Mucosa of descending colon (tissue), 3 donors: ENCODE measurements at places on chromosomes 12 and 14. TPM values are rescaled to one million over a fixed set of nuclear protein-coding genes. Genes with fewer than 3 reads are reported as not detected.

DNA sequence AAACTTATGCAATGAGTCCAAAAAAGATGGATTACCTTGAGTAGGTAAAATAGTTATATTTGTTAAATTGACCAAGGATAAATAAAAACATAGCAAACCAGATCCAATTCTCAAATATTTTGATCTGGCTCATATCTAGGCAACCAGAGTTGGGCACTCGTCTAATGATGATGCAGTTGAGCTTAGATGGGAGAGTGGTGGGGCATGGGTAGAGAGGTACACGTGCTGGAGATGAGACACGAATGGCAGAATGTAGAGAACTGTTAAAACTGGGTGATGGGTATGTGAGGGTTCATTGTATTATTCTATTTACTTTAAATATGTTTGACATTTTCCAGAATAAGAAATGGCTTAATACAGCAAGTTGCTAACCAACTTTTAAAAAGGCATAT, 7.6 kb upstream of the RNF34 start:
- DNase-seq, result no peak

DNA sequence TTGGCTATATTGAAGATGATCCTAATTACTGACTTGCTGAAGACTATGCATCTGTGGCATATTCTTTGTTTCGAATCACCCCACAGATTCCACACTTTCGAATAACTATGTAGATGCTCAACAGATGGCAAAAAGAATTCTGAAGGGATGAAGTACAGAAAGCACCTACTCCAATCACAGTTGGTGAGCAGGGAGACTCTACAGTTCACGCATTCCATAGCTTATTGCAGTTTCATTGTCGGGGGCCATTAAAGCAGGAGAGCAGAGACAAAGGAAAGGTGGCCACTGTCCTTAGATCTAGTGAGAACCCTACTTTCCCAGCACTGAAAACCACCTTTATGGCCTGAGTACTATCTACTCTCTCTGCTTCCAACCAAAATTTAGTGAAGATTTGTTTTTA, 191.9 kb downstream of the STXBP6 start:
- no peak for DNase-seq

DNA sequence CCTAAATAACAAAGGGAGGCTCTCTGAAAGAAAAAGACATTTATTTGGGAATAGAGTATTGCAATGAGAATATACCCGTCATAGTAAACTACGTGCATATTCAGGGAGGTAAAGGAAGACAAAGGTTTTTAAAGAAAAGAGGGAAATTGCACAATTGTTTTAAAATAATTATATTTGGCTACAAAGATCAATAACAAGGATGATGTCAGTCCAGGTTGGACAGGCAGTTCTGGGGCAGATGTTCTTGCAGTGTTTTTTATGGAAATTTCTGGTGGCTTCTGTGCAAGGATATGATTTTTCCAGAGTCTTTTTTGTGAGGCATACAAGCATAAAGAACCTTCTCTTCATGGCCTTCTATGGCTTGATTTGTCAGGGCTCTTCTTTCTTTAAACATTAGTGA, 29.6 kb downstream of the HSD17B6 start:
- DNase-seq, result no peak

MYBPC1 gene
- 10.0 TPM for total RNA-seq

DNA sequence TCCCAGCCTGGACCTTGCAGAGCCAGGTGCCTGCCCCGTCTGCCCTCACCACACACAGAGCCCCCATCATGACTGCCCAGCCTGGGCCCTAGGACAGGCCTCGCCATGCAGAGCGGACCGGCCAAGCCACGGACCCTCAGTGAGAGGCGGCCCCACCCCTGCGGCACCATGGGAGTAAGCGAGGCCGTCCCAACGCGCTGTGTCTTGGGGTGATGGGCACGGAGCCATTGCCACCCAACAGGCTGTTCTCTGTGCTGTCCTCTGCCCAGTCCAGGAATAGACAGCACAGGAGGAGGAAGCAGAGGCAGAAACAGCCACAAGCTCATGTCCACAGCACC, 39.2 kb downstream of the GALNT9 start:
- DNase-seq, result no peak

C12orf54 gene
- total RNA-seq, result 0.41 TPM

BIN2 gene
- total RNA-seq, result 7.3 TPM

GRCh38 chr14:58737511-58737910, 99.7 kb downstream of the DACT1 start:
- DNase-seq, result no peak

DNA sequence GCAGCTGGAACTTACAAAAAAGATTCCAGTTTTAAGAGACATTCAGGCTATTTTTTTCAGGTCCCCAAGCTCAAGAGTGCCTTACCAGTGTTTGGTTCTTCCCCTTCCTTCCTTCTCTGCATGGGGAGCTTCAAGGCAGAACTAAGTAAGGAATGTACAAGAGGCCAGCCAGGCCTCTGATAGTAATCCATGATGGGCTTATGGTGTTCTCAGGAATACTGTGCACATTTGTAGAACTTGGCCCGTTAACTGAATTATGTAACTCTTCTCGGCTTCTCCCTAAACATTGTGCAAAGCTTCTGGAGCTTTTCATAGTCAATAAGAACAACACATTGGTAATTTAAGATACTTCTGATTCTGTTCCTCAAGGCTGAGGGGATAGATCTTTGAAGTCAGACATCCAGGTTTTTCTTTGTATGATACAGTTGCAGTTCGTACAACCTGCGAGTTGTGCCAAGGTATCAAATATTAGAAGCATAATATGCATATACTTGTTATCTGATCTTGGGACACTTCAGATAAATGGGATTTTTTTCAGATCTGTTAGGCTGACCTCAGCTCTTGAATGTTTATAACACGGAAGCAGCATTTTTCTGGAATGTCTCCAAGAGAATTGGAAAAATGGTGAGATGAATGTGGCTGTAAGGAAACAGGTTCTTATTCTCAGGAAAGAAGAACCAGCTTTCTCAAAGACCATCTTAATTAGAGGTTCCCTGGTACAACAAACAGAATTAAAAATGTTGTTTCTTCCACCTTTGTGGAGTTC, 148.6 kb downstream of the ANO4 start:
- no peak for DNase-seq

GSC gene
- total RNA-seq, result not detected

GRCh38 chr12:72738811-72739210, 466.6 kb downstream of the TRHDE start:
- no peak for DNase-seq

- DNase-seq, result peak; percentile 89
These were observed 20.4 kb upstream of the ATP5MC2 start for GRCh38 chr12:53696285-53696654.

- DNase-seq, result no peak
These were observed 99.6 kb downstream of the SLC25A47 start for GRCh38 chr14:100422556-100423316.

POTEG gene
- not detected for total RNA-seq

MYF5 gene
- not detected for total RNA-seq

DNA sequence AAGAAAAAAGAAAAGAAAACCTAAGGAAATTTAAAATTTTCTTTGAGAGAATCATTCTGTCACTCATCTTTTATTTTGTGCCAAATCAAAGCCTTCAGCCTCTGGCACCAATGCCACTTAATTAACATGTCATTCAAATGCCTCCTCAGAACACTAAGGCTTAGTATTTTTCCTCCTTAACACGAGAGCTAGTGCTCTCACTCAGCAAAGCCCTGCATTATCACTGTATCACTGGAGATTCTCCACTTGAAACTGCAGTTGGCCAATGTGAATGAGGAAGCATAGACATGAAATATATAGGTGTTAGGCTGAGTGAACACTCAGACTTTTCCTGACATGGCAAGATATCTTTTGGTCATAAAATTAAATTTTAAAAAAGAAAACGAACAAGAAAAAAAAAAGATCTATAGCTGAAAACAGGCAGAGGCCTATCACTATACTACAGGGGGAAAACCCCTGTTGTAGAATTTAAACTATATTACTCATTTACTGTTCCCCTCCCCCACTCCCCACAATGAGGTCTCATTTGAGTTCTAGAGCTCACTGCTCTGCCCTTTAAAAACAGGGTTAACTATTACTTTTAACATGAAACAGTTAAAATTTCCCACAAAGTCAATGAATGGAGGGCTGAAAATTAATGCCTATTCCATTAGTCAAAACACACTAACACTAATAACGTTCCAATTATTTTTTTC, 5.1 kb downstream of the MBIP start:
- no peak for DNase-seq

GRCh38 chr12:104276273-104277131, 27.0 kb upstream of the EID3 start:
- no peak for DNase-seq

RNASE7 gene
- total RNA-seq, result not detected

DNA sequence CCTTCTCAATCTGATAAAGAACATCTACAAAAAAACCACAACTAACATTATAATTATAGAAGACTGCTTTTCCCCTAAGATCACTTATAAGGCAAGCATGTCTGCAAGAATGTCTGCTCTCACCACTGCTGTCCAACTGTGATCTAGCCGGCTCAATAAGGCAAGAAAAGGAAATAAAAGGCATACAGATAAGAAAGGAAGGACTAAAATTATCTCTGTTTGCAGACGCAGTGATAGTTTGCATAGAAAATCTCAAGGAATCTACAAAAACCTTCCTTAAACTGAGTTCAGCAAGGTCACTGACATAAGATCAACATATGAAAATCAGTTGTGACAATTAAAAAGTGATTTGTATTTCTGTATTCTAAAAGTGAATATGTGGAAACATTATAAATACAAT, 138.0 kb upstream of the EGLN3 start:
- DNase-seq, result no peak

- DNase-seq, result no peak
These were observed 209.2 kb upstream of the HMGA2 start for GRCh38 chr12:65615118-65615517.

- DNase-seq, result no peak
These were observed 77.0 kb downstream of the BICD1 start for GRCh38 chr12:32183650-32184049.

STAC3 gene
- total RNA-seq, result 3.3 TPM

ABCC9 gene
- total RNA-seq, result 7.3 TPM

DNA sequence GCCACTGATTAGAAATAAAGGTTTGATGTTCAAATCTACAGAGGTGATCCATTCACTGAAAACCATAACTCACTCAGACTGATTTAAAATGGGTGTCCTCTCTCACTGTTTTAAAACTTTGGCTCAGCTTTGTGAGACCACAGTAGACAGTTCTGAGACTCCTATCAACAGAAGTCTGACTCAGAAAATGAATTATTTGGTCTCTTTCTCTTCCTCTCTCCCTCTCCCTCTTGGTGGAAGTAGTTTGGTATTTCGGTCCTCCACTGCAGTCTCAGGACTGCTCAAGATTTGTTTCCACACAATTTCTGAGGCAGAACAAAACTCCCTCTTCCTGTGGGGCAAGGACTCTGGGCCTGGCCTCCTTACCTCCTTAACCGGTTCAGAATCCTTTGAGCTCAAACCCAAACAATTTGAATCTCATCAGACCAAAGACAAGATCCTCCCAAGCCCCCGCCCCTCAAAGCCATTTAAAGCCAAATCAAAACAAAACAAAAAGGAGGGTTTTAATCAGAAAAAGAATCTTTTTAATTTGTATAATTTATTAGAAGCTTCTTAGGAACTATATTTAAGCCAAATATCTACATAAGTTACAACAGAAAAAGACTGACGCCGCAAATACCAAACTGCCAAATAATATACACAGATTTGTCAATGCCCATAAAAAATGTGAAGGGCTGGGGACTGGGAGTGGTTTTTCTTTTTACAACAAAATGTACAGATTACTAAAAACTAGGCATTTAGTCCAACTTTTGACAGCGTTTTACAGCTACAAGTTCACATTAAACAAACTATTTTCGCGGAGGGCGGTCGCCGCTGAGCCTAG, 3.9 kb downstream of the NKX2-1 start:
- no peak for DNase-seq

DNA sequence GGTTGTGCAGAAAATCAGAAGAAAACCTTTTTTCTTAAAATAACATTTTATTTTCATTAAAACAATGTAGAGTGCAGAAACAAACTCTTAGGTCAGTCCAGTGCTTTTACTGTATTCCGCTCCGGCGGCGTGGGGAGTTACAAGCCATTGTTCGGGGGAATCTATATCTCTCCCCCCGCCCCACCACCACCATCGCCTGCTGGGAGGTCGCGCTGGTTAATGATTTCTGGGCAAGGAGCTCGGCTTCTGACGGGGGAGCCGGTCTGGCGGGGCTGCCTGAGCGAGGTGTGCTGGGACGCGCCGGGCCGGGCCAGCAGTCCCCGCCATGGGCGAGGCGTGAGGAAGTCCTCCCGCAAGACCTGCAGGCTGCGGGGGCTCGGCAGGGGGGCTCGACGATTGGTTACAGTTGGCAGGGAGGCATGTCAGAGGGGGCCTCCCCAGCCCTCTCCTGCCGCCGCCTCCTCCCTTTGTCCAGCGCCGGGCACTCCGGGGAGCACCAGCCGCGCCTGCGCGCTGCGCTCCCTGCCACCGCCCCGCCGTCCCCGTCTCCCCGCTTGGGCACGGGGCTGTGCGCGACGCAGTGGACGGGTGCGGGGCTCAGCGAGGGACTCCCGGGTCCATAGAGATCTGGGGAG, 1.0 kb upstream of the DUSP6 start:
- peak; percentile 87 for DNase-seq

SRGAP1 gene
- 23.9 TPM for total RNA-seq

- DNase-seq, result no peak
These were observed 311.5 kb downstream of the NOVA1 start for GRCh38 chr14:26286081-26286912.

- DNase-seq, result no peak
These were observed 21.0 kb downstream of the TMTC1 start for GRCh38 chr12:29762637-29763300.

TAS2R42 gene
- not detected for total RNA-seq

DNA sequence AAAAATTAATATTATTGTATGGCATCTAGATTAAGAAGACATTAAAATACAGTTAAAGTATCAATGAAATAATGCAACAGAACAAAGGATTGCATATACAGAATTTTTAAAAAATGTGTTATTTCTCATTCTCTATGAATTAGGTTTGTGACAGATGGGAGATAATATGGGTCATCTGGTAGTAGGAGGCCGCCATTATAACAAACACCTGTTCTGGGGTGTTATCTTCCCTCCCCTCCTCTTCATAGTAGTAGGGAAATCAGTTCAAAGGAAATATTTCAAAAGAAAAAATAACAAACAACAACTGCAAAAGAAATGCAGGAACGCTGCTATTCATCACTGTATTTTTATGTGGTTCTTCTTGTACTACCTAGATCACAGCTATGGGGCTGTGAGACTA, 187.0 kb upstream of the ATP2B1 start:
- no peak for DNase-seq

- DNase-seq, result no peak
These were observed 137.2 kb upstream of the ARHGAP5 start for GRCh38 chr14:31939934-31940333.

NID2 gene
- 21.7 TPM for total RNA-seq

GRCh38 chr12:53071591-53072551, 7.3 kb downstream of the SPRYD3 start:
- peak; percentile 65 for DNase-seq

- no peak for DNase-seq
These were observed 19.8 kb downstream of the STYK1 start for GRCh38 chr12:10654003-10654402.

DNA sequence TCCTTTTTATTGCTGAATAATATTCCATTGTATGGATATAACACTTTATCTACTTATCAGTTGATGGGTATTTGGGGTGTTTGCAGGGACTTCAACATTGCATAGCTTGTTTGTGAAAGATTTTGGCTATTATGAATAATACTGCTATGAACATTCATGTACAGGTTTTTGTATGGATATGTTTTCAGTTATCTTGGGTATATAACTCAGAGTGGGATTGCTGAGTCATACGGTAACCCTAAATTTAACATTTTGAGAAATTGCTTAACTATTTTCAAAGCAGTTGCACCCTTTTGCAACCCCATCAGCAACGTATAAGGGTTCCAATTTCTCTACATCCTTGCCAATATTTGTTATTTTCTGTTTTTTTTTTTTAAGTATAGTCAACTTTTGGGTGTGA, 27.3 kb upstream of the HELB start:
- DNase-seq, result no peak
